COR-L47 (cell line): ENCODE measurements at places on chromosomes 11 and 22.

GRCh38 chr22:49662681-49663080 is 165.0 kb downstream of the BRD1 start:
- DNase-seq: no peak

GRCh38 chr22:36946421-36947158 is 33.2 kb downstream of the CSF2RB start:
- DNase-seq: no peak

GRCh38 chr11:118545533-118545932 is 14.5 kb downstream of the TMEM25 start:
- no peak for DNase-seq

GRCh38 chr11:5290106-5290505 is 11.6 kb downstream of the OR51B4 start:
- DNase-seq: no peak

GRCh38 chr11:32705309-32706033 is 89.0 kb downstream of the CCDC73 start:
- DNase-seq: no peak

GRCh38 chr11:86444981-86445380 is 70.3 kb downstream of the CCDC81 start:
- DNase-seq: no peak

- no peak for DNase-seq
Observed at GRCh38 chr22:47836957-47837356, 1074.5 kb downstream of the TBC1D22A start.

- DNase-seq: peak; percentile 45
Observed at GRCh38 chr11:118790357-118791110, 430 bp downstream of the DDX6 start.

GRCh38 chr11:61486779-61487178 is 21.8 kb upstream of the LRRC10B start:
- no peak for DNase-seq

GRCh38 chr22:50307890-50308596 is 597 bp upstream of the PLXNB2 start:
- no peak for DNase-seq
